Femur (tissue), 1 donor: ENCODE measurements at places on chromosomes 3 and 15.

- DNase-seq = no peak
Measured at GRCh38 chr3:127068871-127069270, 86.0 kb downstream of the PLXNA1 start.

DNA sequence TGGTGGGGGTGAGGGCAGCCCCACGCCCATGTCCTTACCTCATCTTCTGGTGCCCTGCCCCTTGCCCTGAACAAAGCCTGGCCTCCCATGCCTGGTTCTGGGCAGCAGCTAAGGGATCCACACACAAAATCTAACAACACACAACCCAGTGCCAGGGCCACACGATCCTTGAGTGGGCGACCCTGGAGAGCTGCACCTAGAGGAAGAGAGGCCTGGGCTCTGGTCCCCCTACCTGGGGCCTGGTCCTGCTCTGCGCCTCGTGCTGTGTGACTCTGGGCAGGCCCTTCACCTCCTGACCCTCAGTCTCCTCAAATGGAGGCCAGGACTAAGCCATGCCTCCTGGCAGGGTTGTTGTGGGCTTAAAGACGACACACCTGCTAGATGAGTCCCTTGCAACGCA lies 20.0 kb upstream of the C3orf22 start:
- DNase-seq = no peak

DNA sequence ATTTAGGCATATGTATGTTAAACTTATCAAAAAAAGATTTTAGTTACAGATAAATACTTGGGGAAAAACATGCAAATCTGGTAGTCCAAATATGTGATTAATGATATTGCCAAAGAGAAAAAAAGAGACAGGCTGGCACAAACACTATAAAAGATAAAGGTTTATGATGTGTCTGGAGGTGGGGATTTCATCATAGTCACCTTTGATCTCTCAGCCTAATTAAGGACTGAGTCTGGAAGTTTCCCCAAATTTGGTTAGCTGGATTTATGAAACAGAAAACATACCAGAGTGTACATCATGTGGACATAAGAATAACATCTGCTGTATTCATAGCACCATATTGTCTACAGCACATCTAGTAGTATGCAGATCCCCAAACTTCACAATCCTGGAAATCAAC lies 157.0 kb downstream of the FGF12 start:
- no peak for DNase-seq

DNA sequence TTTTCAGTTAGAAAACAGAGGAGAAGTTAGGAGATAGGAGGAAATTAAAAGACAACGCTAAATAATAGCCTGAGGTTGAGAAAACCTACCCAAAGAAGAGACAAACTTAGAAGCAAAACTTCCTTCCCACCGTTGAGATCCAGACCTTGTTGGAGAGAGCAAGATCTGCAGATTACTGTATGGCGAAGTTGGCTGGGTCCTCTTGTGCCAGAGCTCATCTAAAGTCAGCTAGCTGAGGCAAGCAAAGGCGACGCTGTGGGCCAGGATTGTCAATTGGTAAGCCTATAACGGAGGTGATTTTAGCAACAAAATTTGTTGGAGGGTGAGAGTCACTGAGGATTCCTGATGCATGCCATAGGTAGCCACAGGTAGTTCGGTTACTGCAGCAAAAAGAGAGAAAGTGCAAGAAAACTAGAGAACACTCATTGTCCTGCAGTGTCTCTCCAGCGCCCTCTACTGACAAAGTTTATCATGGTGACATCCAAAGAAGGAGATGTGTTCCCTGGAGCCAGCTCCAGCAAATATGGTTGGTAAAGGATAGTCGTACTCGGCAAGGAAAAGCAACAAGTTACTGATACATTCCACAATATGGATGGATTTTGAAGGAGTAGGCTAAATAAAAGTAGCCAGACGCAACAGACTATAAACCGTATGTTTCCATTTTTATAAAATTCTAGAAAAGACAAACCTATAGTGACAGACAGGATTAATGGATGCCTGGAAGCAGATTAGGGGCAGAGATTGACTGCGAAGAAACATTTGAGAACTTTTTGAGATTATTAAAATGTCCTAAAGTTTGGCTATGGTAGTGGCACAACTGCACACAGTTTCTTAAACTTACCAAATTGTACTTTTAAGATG lies 9.8 kb upstream of the OR5K4 start:
- DNase-seq = no peak

DNA sequence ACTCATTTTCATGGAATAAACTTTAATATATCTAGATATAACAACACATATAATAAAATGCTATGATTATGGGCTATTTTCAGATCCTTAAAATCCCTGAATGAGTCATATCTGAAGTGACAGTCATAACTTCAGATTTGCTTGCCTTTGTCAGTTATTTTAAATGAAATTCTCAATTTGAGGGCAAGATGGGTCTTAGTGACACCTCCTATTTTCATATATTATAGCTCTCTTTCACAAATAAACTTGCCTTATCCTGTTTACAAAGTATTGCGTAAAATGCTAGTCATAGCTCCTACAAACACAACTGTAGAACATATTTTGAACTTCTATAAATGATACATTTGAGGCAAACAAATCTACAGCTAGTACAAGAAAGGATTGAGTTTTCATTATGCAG lies 6.2 kb upstream of the THRB start:
- DNase-seq = no peak

- peak; percentile 81 for DNase-seq
Measured at GRCh38 chr3:124584552-124585391, 145.5 kb upstream of the UMPS start.

- DNase-seq = no peak
Measured at GRCh38 chr15:40233727-40234577, 4.9 kb upstream of the PAK6 start.
